Cerebellar cortex (tissue), 1 donor: ENCODE measurements at places on chromosomes 6 and 20.

DNA sequence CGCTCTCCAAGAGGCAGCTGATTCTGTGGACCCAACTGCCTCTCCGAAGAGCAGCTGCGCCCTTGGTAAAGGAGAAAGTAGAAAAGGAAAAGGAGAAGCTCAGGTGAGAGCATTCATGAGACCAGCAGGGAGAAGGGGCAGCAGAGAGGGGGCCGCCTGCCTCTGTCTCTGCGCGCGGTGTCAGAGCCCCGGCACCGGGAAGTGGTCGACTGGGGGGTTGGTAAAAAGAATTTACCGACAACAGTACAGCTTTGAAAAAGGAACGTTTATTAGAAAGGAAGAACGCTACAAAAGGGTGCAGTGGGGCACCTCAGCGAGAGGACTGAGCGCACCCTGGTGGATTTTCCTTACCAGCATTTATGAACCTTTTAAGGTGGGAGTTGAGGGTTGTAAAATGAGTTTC is 61.9 kb downstream of the GPR6 start:
- DNase-seq: peak; percentile 40

- DNase-seq: no peak
Observed at GRCh38 chr20:48275286-48276020, 490.2 kb upstream of the SULF2 start.

- no peak for DNase-seq
Observed at GRCh38 chr20:30593572-30593971, 663.9 kb upstream of the DEFB115 start.

- no peak for DNase-seq
Observed at GRCh38 chr6:159398633-159399032, 229.4 kb downstream of the FNDC1 start.

- no peak for DNase-seq
Observed at GRCh38 chr6:63904650-63905248, 269.1 kb downstream of the PHF3 start.

GRCh38 chr6:79440598-79440997 is 96.6 kb downstream of the LCA5 start:
- DNase-seq: no peak

GRCh38 chr6:36445621-36446020 is 2.8 kb downstream of the KCTD20 start:
- no peak for DNase-seq

- no peak for DNase-seq
Observed at GRCh38 chr6:1326535-1327121, 14.7 kb downstream of the FOXQ1 start.

GRCh38 chr6:3108746-3109414 is 9.6 kb upstream of the BPHL start:
- DNase-seq: no peak

- DNase-seq: no peak
Observed at GRCh38 chr6:1182722-1183521, 129.0 kb upstream of the FOXQ1 start.

GRCh38 chr6:117188627-117189201 is 76.6 kb upstream of the VGLL2 start:
- DNase-seq: no peak

DNA sequence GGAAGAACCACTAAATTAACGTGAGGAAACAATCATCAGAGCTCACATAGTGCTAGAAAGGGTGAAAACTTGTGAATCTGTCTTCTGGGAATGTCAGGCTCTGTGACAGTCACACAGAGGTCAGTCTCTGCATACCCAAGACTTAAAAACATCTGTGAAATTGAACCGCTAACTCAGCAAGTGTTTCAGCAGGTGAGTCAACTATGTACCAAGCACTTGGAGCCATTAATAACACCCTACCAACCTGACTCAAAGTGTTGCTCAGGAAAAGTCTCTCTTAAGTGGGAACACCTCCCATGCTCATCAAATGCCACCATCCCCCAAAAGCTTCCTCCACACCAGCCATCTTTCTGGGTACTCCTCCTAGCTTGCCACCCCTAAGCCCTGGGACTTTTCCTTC is 92.3 kb upstream of the CARMIL1 start:
- DNase-seq: no peak

- DNase-seq: no peak
Observed at GRCh38 chr6:128379577-128379976, 140.8 kb downstream of the PTPRK start.

- no peak for DNase-seq
Observed at GRCh38 chr6:85637579-85637978, 5.1 kb downstream of the SYNCRIP start.

GRCh38 chr20:6665161-6665560 is 102.3 kb upstream of the BMP2 start:
- no peak for DNase-seq

- no peak for DNase-seq
Observed at GRCh38 chr6:22363714-22364239, 66.9 kb upstream of the PRL start.

- DNase-seq: no peak
Observed at GRCh38 chr20:38815446-38815845, 9.9 kb downstream of the PPP1R16B start.

DNA sequence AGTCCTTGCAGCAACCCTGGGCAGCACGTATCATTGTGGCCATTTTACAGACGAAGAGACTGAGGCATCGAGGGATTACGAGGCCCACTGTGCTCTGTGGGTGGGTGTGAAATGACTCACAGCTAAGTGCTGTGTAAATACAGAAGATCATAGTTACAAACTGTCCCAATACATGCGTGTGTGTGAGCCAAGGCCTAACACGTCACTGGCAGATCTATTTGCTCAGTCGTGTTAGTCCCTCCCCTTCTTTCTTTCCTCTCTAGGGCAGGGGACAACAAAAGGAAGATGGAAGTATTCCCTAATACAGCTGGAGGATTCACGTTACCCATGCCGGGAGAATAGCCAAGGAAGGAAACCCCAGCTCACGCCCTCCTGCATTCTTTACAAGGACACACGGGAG is 175.9 kb downstream of the CDC5L start:
- DNase-seq: no peak

- no peak for DNase-seq
Observed at GRCh38 chr20:20034486-20034885, 17.3 kb downstream of the NAA20 start.

GRCh38 chr6:118581489-118581959 is 33.4 kb downstream of the PLN start:
- no peak for DNase-seq

GRCh38 chr20:23823621-23824324 is 2.8 kb downstream of the CST2 start:
- no peak for DNase-seq

DNA sequence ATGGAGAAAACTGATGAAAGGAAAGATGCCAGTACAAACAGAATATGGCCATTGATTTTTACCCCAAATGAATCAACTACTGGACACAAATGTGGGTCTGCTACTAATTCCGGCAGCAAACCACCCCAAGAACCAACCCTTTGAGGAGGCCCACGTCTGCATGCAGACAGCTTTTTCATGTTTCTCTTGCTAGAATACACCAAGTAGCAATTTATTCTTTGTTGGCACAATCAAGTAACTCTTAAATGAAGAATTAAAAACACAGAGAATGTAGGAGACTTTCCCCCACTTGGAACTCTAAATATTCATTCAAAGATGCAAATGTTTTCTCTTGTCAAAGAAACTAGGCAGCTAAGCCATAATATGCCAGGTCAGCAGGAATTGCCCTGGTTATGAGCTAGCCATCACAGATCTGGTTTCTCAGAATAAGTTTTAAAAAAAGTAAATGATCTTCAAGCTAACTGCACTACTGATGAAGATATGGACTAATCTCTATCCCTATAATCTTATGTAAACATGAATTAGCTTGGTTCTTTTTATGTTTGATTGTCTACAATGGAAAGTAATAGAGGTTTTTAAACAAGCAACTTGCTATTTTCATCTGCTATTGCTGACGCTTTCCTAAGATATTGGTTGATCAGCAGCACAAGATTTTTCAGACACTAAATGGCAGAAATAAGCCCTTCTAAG is 163.1 kb upstream of the THEMIS start:
- DNase-seq: no peak

DNA sequence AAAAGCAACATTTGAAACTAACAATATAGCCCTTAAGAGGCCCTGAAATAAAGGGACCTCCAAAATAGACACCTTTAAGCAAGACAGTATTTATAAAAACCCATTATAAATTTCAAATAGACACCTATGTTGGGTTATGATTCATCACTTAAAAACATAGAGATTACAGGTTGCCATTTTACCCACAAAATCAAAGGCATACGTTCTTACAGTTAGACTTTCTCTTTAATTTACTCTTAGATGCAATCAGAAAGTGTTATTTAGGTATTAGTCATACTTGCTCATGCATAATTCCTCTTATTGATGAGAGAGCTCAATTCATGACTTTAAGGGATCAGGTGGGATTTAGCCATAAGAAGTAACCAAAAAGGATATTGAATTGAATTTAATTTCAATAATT is 51.5 kb upstream of the TMEM200A start:
- DNase-seq: no peak

- peak; percentile 2 for DNase-seq
Observed at GRCh38 chr6:75893776-75894152, 144.7 kb downstream of the MYO6 start.

DNA sequence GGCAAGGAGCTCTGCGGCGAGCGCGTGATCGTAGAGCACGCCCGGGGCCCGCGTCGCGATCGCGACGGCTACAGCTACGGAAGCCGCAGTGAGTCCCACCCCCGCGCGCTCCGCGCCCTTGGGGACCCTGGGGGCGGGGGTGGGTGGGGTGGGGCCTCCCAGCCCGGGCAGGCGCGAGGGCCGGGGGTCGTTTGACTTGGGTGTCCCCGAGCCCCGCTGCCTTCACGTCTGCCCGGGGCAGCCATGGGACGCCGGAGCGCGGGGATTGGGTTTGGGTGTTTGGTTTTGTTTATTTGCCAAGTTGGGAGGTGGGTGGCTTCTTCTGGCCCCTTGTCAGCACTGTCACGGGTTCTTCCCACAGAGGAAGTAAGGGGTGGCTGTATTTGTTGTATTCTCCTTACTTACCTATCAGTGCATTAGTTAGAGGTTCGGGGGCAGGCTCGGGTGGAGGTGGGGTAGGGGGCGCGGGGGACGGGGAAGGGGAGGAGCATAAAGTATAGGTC is 777 bp downstream of the SRSF6 start:
- DNase-seq: no peak

GRCh38 chr6:12200761-12201160 is 89.4 kb upstream of the EDN1 start:
- no peak for DNase-seq

DNA sequence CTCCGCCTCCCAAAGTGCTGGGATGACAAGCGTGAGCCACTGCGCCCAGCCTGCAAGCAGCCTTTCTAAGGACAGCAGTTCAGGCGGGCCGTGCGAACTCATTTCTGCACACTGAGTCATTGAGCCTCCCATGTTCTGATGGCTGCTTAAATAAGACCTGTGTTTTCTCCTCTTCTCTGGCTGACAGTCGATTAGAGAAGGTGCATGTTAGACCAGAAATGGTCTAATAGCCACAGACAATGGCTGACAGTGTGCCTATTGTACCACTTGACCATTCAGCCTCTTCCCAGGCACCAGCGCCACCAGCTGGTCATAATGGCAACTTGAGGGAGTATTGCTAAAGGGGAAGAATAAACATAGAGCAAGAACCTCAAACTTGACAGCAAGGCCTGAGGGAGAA is 6.2 kb downstream of the CST11 start:
- peak; percentile 56 for DNase-seq

DNA sequence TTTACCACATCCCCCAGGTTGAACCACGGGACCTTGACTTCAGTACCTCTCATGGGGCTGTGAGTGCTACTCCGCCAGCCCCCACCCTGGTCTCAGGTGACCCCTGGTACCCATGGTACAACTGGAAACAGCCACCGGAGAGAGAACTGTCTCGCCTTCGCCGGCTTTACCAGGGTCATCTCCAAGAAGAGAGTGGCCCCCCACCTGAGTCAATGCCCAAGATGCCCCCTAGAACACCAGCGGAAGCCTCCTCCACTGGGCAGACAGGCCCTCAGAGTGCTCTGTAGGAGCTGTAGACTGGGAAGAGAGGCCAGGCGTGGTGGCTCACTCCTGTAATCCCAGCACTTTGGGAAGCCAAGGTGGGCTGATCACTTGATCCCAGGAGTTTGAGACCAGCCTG is 1.2 kb upstream of the ATAT1 start:
- no peak for DNase-seq

DNA sequence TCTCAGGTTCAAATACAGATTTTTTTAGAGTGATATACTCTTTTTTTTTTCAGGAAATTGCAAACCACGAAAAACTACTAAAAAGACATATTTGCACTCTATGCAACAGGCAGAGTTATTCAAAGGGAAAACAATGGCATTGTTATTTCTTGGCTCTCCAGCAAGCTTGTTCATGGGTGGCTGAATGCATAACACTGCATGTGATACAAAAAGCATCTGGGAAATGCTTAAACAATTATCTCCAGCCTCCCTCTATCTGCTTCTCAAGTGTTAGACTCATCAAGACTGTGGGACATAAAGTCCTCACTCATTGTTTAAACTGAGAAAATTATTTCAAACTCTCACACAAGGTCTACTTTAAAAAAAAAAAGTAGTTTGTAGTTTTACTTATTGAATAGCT is 7.3 kb upstream of the COL12A1 start:
- DNase-seq: no peak

- DNase-seq: no peak
Observed at GRCh38 chr6:68069921-68070710, 565.0 kb upstream of the ADGRB3 start.

DNA sequence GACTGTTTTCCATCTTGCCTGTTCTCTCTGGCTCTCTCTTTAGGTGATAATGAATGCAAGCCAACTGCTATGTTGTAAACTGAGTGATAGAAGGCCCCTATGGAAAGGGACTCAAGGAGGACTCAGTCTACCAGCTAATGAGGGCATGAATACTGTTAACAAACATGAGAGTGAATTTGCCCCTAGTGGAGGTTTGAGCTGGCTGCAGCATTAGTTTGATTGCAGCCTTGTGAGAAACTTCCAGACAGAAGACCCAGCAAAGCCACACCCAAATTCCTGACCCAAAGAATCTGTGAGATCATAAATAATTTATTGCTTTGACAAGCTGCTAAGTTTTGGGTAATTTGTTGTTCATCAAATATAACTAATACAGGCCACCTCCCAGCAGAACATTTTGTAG is 50.0 kb upstream of the PLCB1 start:
- DNase-seq: no peak

DNA sequence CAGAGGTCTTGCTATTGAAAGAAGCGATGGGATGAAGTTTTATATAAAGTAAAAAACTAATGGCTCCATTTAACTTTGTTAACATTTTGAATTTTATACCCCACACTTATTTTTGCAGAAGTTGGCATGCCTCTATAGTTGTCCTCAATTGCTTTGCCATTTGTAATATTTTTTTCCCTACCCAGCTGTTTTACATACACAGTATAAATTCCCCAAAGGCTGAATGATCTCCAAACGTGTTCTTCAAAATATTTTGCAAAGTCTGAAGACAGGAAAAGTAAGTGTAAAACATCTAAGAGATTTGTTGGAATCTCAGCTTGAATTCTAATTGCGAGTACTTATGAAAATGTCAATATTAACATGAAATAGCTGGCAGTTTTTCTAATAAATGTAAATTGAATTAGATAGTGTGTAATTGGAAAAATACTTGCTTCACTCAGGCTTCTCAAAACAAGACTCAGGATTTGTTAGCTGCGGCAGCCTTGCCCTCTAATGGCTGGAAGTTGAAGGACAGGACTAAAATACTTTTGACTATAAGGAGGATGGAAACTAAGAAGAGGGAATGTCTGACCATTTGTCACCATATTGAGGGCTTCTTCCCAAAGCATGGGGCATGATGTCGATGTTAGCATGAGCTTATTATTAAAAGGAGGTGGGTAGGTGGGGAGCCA is 226.8 kb downstream of the UST start:
- peak; percentile 40 for DNase-seq
